HT1080 (cell line): ENCODE measurements at places on chromosomes 2 and 18. TPM values are rescaled to one million over a fixed set of nuclear protein-coding genes. Genes with fewer than 3 reads are reported as not detected.

DNA sequence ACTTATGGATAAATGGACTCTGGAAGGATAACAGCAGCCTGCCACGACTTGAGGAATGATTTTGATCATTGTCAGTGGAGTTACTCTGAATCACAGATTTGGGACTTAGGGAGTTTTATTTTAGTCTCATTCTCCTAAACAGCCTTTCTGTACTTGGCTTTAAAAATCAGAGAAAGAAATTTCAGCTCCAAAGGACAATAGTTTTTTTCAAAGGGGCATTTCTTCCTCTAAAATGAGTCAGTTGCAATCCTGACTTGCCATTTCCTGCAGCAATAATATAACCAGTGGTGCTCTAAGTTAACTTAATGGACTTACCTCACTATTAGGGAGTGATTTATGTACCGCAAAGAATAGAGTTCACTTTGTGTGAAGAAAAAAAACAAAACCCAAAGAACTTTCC is 35.1 kb upstream of the MTX2 start:
- DNase-seq: peak; percentile 75

GRCh38 chr2:200787351-200788120 is 24.2 kb upstream of the BZW1 start:
- DNase-seq: peak; percentile 96

GRCh38 chr2:232533944-232534710 is 5.4 kb upstream of the CHRNG start:
- DNase-seq: no peak

- DNase-seq: no peak
These were observed 149.1 kb upstream of the MGAT5 start for GRCh38 chr2:134104754-134105153.

- peak; percentile 30 for DNase-seq
These were observed 88.0 kb downstream of the LTBP1 start for GRCh38 chr2:33034784-33035183.

- no peak for DNase-seq
These were observed 38.9 kb upstream of the KLF11 start for GRCh38 chr2:10004401-10004800.

DNA sequence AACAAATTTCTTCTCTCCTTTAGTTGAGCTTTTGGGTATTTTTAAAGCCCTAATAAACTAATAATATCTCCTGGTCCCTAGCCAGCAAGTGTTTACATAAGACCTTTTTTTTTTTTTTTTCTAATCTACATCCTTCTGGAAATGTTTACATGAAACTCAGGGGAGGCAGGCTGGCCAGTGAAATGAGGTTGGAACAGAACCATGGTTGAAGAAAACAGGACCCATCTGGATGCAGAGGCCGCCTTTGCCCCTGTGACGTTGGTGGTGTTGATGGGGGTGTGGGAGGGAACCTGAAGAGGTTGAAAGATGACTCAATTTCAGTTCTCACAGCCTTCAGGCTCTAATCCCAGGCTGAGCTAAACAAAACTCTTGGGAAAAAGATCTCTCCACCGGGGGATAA is 118.5 kb downstream of the NRP2 start:
- no peak for DNase-seq

DNA sequence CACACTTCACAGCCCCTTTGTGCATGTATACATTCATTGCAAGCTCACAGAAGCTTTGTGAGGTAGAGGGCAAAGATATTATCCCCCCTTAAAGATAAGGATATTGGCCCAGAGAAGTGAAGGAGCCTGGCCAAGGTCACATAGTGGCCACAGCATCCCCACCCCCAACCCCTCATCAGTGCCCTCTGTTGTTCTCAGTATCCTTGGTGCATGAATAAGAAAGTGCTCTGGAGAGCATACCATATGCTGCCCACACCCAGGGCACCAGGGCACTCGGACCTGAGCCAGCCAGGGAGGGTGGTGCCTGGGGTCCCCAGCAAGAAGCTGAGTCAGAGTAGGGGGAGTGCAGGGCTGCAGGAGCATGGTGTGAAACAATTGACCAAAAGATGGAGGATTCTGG is 3.3 kb downstream of the DYSF start:
- no peak for DNase-seq

DNA sequence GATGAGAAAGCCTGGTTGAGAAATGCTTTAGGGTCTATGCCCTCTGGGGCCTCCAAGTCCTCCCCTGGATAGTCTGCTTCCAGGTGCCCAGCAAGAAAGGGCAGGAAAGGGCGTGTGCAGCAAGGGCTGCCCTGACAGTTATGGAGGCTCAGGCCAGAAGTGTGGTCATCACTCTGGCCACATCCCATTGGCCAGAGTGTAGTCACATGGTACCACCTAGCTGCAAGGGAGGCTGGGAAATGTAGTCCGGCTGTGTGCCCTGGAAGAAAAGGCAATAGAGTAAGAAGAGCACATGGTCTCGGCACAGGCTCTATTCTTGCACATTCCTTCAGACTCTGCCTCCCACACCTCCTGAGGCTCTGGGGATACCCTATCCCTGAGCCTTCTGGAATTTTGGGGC is 35.7 kb downstream of the ODC1 start:
- peak; percentile 70 for DNase-seq

DNA sequence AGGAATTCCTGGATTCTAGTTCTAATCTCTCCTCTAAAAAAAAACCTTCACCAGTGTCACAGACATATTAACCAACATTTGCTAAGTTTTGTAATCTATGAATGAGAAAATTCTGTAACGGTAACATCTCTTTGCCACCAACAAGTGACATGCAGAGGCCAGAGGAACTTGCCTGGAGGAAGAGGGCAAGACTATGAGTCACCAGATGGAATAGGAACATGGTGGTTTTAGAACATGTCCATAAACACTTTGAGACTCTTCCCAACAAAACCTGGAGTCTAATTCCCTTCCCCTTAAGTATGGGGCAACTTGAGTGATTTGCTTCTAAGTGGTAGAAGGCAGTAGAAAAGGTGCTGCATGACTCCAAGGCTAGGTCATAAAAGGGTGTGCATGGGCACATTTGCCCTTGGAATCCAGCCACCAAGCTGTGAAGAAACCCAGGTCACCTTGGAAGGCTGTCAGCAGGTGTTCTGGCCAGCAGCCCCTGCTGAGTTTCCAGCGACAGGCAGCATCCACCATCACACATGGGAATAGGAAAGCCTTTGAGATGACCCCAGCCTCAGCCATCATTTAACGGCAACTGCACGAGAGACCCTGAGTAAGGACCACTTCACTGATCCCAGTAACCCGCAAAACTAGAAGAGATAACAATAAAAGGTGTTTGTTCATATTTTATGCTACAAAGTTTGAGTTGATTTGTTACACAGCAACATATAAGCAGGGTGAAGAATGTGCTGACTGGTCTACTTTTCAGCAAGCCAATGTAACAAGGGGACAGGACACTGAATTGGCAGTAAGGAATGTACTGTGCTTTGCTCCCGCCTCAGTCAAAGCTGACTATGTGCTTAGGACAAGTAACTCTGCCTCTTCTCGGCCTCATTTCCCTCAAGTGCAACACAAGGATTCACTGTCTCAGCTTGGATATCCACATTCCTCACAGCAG is 90.6 kb downstream of the SKA1 start:
- no peak for DNase-seq

GRCh38 chr18:523561-523960 is 23.1 kb upstream of the COLEC12 start:
- DNase-seq: no peak

DNA sequence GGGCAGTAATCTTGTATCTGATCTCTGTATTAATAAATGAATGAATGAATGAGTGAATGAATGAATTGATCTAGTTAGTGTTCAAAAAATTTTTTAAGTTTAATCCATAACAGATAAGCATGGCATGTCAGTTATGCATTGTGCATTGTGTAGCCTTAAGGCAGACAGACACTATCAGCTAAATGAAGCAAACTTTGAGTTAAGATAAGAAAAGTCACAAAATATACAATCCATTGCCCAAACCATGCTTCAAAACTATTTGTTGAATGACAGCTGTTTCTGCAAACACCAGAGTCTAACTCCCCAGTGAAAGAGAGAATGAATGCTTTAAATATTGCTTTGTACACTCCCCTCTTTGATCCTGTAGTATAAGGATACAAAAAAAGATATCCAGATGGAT is 314.3 kb upstream of the ETAA1 start:
- DNase-seq: no peak

DNA sequence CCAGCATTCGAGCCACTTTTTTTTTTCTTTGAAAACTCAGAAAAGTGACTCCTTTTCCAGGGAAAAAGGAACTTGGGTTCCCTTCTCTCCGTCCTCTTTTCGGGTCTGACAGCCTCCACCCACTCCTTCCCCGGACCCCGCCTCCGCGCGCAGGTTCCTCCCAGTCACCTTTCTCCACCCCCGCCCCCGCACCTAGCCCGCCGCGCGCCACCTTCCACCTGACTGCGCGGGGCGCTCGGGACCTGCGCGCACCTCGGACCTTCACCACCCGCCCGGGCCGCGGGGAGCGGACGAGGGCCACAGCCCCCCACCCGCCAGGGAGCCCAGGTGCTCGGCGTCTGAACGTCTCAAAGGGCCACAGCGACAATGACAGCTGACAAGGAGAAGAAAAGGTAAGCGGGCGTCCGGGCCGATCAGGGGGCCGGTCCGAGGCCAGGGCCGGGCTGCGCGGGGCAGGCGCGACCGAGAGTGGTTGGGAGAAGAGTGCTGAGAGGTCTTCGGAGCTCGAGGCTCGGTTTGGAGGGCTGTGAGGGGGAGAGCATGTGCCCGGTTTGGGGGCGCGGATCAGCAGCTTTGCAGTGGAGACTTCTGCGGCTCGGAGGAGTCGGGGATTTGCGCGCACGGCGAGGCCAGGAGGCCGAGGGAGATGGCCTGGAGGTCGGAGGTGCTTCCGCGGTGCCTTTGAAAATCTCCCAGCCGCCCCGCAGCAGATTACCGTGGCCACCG is 502 bp downstream of the EPAS1 start:
- peak; percentile 55 for DNase-seq

- no peak for DNase-seq
These were observed 9.6 kb downstream of the COL6A3 start for GRCh38 chr2:237404413-237404812.

GRCh38 chr18:6487968-6488367 is 73.3 kb upstream of the L3MBTL4 start:
- no peak for DNase-seq

- no peak for DNase-seq
These were observed 66.9 kb downstream of the ATAD2B start for GRCh38 chr2:23859983-23860382.

GRCh38 chr2:236691799-236692167 is 122.2 kb downstream of the ACKR3 start:
- DNase-seq: no peak

Gene SPTBN1
- 79.9 and 89.9 TPM in 2 replicates for total RNA-seq

Gene MYOM1
- total RNA-seq: not detected in 2 replicates

Gene ZSWIM2
- not detected in 2 replicates for total RNA-seq

Gene MAB21L4
- total RNA-seq: not detected in 2 replicates

Gene LGALSL
- total RNA-seq: 1.7 and 3.0 TPM in 2 replicates

Gene LIPG
- 0.43 and 0.53 TPM in 2 replicates for total RNA-seq

Gene C2orf15
- total RNA-seq: 0.23 TPM in 2 replicates

Gene APCDD1
- not detected in 2 replicates for total RNA-seq
